Stimulated activated CD4-positive, alpha-beta T cell treated with anti-CD3 and anti-CD28 coated beads, TNF-alpha, amount 100 ng/mL, for 24 hours (primary cell): ENCODE measurements at places on chromosomes 3 and 15.

DNA sequence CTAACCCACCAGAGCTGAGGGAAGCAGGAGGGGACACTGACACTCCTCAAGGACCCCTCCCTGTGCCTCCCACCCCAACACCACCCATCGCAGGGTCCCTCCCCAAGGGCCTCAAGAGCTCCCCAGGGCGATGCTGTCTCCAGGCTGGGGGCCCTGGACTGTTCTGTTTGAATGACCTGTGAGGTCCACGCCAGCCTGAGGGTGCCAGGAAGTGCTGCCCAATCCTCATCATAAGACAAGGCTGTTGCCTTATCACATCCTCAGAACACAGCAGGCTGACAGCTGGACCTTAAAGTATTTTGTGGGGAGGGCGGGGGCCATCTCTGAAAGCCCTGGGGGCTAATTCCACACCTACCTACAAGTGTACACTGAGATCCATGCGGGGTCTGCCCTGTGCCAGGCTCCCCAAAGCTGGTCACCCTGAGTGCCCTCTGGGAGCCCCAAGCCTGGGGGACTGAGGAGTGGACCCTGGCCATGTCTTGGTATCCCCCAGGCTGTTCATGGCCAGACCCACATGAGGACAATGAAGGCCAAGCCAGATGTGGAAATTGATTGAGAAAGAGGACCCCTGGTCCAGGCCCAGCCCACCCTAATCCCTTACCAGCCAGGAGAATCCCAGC lies 23.8 kb upstream of the GOLGA6C start:
- no peak for DNase-seq

- DNase-seq, result no peak
Measured at GRCh38 chr3:176663837-176664831, 533.1 kb downstream of the TBL1XR1 start.

DNA sequence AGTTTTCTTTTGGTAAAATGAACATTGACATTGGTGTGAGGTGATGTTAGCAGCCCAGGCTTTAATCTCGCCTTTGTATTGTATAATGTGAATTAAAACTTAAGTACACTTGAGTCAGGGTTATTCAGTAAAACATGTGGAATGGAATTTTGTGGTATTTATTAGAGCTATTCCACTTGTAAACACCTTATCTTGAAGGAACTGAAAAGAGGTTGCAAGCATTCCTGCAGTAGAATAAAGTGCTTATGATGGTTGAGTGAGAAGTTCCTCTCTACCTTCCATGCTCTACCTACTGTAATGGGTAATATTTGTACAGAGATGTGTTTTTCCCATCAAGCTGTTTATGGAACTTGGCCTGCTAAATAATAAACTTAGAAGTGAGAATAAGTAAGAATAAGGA lies 36.1 kb downstream of the HMG20A start:
- no peak for DNase-seq

DNA sequence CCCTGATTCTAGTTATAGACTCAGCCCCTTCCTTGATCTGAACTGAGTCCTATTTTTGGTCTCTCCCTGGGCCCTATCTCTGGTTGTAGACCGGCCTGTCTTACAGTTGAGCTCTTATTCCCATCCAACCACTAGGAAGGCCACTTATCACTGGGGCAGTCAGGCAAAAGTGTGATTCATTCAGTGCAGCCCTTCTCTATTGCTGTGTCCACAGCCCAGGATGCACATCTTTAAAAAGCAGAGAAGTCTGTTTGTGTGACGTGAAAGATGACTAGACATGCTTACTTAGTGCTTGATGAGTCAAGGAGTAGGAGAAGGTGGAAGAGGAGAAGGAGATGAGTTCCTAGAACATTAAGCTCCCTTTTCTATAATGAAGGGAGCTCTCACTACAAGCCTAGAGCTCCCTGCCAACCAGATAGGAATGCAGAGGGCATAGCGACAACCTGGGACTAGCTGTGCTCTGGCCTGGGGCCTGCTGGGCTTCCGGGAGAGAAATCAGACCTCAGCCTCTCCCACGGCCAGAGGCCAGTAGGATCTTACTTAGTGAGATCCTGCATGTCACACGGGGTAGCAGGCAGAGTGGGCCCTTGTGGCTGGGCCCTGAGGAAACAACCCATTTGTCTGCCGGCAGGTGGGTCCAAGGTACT lies 25.7 kb downstream of the INSYN1 start:
- no peak for DNase-seq

DNA sequence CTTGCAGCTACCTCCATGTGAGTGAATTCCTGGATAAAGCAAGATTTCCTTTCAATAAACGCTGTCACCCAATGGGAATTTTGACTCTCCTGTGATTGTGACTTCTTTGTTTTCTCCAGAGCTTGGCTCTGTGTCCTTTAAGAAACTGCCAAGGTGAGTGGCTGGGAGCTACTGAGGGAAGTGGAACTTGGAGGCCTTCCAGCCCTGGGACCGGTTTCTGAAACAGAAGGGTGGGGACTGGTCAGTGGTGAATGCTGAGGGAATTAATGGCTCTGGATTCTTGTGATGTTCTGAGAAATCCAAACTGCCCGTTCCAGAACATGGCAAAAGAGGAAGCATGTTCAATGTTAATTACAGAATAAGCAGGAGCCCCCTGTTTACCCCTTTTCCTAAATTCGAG lies 41.1 kb upstream of the MYZAP start:
- DNase-seq, result no peak

DNA sequence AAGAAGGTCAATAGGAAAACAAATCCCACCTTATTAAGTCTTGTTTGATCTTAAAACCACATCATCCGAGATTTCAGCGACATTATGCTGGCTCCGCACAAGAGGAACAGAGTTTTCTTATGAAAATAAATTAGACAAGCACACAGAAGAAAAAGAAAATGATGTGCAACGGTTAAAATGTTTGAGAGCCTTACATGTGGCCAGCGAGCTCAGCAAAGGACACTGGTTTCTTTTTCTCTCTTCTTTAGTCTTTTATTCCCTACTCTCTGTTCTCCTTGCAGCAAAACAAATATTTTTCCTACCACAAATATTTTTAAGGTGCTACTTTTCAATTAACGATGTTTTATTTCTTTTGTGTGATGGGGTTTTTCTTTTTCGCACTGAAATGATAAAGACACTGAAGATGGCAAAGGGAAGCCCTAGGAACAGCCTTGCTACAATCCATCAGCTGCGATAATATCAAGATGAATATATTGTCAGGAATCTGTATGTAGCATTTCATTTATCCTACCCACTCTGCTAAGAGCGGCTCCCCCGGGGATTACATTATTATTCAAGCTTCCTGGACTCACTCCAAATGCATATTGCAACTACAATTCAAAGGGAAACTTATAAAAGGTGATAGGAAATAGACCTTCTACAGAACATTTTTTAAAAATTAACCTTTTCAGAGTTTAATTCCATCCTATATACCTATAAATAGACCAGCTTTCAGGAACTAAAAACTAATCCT lies 72.9 kb downstream of the ANXA2 start:
- no peak for DNase-seq

DNA sequence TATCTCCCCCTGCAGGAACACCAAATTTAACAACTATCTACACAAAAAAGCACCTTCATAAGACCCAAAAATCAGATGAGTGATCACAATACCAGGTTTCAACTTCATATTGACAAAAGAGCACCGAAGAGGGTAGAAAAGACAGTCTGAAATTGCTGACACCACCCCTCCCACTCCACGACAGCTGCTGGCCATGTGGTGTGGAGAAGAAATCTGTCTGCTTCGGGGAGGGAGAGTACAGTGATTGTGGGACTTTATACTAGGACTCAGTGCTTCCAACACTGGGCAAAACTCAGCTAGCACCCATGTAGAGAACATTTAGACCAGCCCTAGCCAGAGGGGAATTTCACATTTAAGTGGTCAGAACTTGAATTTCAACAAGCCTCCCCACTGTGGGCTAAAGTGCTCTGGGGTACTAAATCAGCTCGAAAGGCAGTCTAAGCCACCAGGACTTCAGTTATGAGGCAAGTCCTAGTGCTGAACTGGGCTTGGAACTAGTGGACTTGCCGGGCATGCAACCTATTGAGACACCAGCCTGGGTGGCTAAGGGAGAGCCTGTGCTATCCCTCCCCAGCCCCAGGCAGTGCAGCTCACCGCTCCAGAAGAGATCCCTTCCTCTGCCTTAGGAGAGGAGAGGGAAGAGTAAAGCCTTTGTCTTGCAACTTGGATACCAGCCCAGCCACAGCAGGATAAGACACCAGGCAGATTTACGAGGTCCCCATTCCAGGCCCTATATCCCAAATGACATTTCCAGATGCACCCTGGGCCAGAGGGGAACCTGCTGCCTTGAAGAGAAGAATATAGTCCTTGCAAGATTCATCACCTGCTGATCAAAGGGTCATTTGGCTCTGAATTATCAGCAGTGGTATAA lies 44.6 kb upstream of the POU1F1 start:
- DNase-seq, result no peak

- no peak for DNase-seq
Measured at GRCh38 chr3:172057059-172057458, 17.7 kb downstream of the FNDC3B start.

DNA sequence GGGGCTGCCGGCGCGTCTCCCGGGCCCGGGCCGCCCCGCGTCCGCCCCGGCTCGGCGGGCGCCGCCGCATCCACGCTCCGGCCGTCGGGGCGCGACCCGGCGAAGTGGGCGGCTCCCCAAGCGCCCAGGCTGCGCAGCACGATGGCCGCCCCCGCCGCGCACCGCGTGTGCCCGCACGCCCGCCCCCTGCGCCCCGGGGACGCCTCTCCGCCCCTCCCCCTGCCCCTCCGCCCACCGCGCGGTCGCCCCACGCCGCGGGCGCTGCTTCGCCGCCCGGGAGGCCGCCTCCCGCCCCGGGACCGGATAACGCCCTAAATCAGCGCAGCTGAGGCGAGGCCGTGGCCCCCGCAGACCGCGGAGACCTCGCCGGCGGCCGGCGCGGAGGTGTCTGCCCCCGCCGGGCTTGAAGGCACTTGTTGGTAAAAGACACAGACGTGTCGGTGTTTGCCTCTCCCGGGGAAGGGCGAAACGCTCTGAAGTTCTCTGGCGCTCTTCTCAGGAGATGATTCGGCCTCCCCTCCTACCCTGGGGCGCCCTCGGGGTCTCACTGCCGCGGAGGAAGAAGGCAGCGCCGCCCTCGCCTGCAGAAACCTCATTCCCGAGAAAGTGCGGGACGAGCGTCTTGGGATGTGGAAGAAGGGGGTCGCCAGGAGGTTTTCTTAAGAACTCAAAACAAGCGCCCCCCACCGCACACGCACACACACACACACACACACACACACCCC lies at the start of gene BNC1:
Gene BNC1 (minus strand): TSS at position 106 of the 725 bp plus-strand sequence. CDS start 36 bp downstream, at position 70.
- DNase-seq, result no peak

GRCh38 chr3:11832981-11833905 lies 13.4 kb downstream of the TAMM41 start:
- no peak for DNase-seq

DNA sequence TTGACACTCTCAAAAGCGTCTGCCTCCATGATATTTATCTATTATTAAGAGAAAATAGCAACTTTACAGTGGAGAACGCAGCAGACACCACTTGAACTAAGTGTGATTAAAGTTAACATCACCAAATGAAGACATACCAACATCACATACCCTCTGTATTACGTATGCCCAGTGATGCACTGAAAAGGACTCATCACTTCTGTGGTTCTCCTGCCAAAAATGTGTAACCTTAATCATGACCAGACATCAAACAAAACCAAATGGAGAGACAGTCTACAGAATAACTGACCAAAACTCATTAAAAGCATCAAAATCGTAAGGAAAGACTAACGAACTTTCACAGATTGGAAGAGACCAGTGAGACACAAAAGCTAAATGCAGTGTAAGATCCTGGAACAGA lies 103.2 kb downstream of the PPP2R3A start:
- no peak for DNase-seq

GRCh38 chr15:93418566-93418965 lies 329.6 kb upstream of the RGMA start:
- no peak for DNase-seq

- no peak for DNase-seq
Measured at GRCh38 chr3:148735597-148735996, 37.9 kb downstream of the AGTR1 start.

GRCh38 chr3:72175296-72175858 lies 390.4 kb upstream of the PROK2 start:
- DNase-seq, result no peak

- no peak for DNase-seq
Measured at GRCh38 chr3:115040673-115041286, 106.3 kb downstream of the ZBTB20 start.

GRCh38 chr3:42807929-42808328 lies 1.3 kb upstream of the ACKR2 start:
- no peak for DNase-seq

- DNase-seq, result no peak
Measured at GRCh38 chr3:62954580-62954979, 79.4 kb upstream of the CADPS start.

- no peak for DNase-seq
Measured at GRCh38 chr15:96331144-96331944, 844 bp downstream of the NR2F2 start.

GRCh38 chr15:68192804-68193486 lies 12.2 kb downstream of the CALML4 start:
- DNase-seq, result no peak

- DNase-seq, result no peak
Measured at GRCh38 chr3:48928679-48929078, 10.0 kb downstream of the ARIH2 start.

- no peak for DNase-seq
Measured at GRCh38 chr15:76678766-76679165, 226.4 kb downstream of the SCAPER start.

DNA sequence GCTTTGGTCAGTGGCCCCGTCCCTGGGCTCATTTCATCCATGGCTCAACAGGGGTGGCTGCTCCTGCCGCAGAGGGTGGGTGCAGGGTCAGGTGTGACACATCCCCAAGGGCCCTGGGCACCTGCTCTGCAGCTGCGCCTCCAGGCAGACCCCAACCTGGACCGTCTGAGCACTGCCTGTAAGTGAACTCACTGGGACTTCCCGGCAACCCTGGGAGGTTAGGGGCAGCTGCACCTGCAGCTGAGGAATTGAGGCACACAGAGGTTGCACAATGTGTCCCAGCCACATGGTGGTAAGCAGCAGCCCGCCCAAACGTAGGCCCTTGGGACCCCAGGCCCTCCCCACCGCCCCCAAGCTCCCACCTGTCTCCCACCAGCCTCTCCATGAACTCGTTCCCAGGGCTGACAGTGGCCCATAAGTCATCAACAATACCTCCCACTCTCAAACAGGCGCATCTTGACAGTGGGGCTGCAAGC lies 55.1 kb downstream of the PLXNA1 start:
- no peak for DNase-seq

- DNase-seq, result peak; percentile 11
Measured at GRCh38 chr3:149512073-149512782, 37.7 kb downstream of the TM4SF4 start.
